ENCODE measurements at places on chromosomes 11 and 22. TPM values are rescaled to one million over a fixed set of nuclear protein-coding genes. Genes with fewer than 3 reads are reported as not detected.
A peak's percentile ranks its signal among the peaks of the same experiment; 100 is the strongest.

POLR2F gene
- 138 TPM for total RNA-seq

PSMC3 gene
- total RNA-seq = 162 TPM

KCNQ1 gene
- 4.3 TPM for total RNA-seq

CCDC157 gene
- total RNA-seq = 3.8 TPM

GRCh38 chr11:118342503-118343161 lies at the start of gene CD3D:
Gene CD3D (minus strand): TSS chr11:118342705. CDS start chr11:118342607, 98 bp downstream.
- peaks cover 31% of the 10 kb centered on the region for H3K27me3 ChIP-seq
- no peaks in the 10 kb centered on the region for H3K36me3 ChIP-seq
- H3K27ac ChIP-seq = no peak within 1 kb of the TSS

GRCh38 chr11:46465683-46466082 lies 74.1 kb upstream of the CHRM4 start:
- DNase-seq = no peak
- no peak overlapping the region for H3K27ac ChIP-seq
- peaks cover 2% of the 10 kb centered on the region for H3K36me3 ChIP-seq
- peaks cover 34% of the 10 kb centered on the region for H3K4me1 ChIP-seq
- H3K27me3 ChIP-seq = no peaks in the 10 kb centered on the region
- no peak overlapping the region for H3K4me3 ChIP-seq

DNA sequence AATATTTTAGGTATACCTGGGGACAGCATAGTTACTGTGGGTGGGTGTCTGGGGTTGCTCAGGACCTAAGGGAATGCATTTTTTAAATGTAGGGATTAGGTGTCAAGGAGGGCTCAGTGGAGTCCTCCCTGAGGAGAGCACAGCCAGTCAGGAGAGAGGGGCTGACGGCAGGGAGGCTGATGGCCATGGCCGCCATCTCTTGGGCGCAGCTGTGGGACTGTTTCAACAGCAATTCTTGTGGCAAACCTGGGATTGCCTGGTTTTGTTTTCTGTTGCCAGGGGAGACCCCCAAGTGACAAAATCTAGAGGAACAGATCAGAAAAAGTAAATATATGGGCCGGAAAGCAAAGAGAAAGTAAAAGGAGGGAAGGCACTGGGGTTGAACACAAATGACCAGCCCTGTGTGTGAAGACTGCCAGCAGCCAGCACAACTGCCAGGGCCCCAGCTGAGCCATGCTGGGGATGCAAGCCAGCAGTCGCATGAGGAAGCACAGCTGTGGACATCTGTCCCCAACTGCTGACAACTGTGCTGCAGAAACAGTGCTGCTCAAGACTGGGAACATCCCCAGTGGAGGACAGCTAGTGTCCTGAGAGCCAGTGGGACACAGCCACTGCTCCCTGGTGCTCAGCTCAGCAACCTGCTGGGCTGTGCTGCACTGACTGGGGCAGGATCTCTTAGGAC lies 10.5 kb downstream of the MIF start:
- DNase-seq = no peak
- H3K4me3 ChIP-seq = no peak overlapping the region
- H3K4me1 ChIP-seq = peaks cover 36% of the 10 kb centered on the region
- H3K27me3 ChIP-seq = peaks cover 63% of the 10 kb centered on the region
- peaks cover 13% of the 10 kb centered on the region for H3K36me3 ChIP-seq

- no peak for DNase-seq
- no peak overlapping the region for H3K27ac ChIP-seq
- H3K36me3 ChIP-seq = peaks cover 9% of the 10 kb centered on the region
- no peak overlapping the region for H3K4me3 ChIP-seq
Measured at GRCh38 chr11:22807391-22807790, 22.2 kb downstream of the SVIP start.

GRCh38 chr11:19080579-19080993 lies 20.1 kb upstream of the MRGPRX2 start:
- H3K27ac ChIP-seq = no peak overlapping the region
- no peaks in the 10 kb centered on the region for H3K36me3 ChIP-seq
- peaks cover 4% of the 10 kb centered on the region for H3K4me1 ChIP-seq
- DNase-seq = no peak

- no peak overlapping the region for H3K4me3 ChIP-seq
- no peaks in the 10 kb centered on the region for H3K36me3 ChIP-seq
- H3K27me3 ChIP-seq = no peaks in the 10 kb centered on the region
- DNase-seq = no peak
- H3K4me1 ChIP-seq = peaks cover 9% of the 10 kb centered on the region
- no peak overlapping the region for H3K27ac ChIP-seq
Measured at GRCh38 chr11:134438542-134439537, 26.8 kb upstream of the B3GAT1 start.

- peak overlapping the region; percentile 79 for H3K4me3 ChIP-seq
- peak; percentile 51 for DNase-seq
- H3K27me3 ChIP-seq = peaks cover 28% of the 10 kb centered on the region
- peaks cover 23% of the 10 kb centered on the region for H3K4me1 ChIP-seq
- H3K27ac ChIP-seq = no peak overlapping the region
Measured at GRCh38 chr11:45847911-45848316, 639 bp downstream of the CRY2 start.

DNA sequence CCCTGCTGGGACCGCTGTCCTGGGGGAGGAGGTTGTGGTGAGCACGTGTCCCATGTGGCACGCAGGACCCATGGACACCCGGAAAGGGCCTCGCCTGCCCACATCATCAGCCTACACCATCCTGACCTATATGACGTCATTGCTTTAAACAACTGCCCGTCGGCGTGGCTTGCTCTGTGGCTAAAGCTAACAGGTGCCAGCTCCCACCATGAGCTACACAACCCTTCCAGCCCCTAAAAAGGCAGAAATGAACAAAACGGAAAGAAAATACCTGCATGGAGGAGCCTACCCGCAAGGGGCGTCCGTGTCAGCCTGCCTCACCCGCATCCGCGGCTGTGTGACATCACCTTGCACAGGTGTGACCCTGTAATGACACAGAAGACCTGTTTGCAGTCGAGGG lies 481.8 kb downstream of the BRD1 start:
- H3K27me3 ChIP-seq = no peaks in the 10 kb centered on the region
- DNase-seq = peak; percentile 1
- H3K36me3 ChIP-seq = no peaks in the 10 kb centered on the region
- peaks cover 8% of the 10 kb centered on the region for H3K4me1 ChIP-seq
- H3K4me3 ChIP-seq = no peak overlapping the region

DNA sequence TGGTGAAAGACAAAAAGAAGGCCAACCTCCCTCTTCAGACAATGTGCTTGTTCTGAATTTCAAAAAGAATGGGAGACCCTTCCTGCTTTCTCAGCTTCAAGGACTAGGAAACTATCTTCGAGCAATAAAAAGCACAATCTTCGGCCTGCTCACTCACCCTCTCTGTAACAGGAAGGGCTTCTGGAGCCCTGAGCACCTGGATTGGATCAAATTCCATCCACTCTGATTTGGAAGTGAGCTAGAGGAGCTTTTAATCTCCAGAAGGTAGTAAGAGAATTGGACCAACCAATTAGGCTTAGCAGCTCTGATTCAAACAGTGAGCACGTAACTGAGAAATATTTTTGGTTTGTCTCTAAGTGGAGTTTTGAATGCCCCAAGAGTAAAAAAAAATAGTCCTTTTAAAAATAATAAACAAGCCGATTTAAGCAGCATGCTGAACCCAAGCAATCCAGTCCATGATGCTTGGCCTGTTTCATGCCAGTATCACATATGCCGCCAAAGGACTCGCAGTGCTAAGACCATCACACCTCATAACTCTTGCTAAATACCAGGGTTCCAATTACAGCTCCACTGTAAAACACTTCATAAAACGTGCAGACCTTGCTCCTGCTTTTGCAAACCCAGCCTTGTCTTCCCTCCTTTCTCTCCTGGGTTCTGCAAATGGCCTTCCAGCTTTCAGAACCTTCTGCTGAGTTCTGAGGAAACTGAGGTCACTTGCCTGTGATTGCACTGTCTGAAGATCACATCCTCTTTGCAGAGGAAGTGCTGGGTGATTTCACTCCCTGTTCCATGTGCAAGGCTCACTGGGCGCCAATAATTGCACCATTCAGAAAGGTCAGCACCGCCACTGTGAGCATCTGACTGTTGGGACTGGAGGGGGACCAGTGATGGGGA lies 74.4 kb downstream of the SLC1A2 start:
- peaks cover 39% of the 10 kb centered on the region for H3K27me3 ChIP-seq
- peaks cover 26% of the 10 kb centered on the region for H3K4me1 ChIP-seq
- DNase-seq = no peak
- H3K36me3 ChIP-seq = no peaks in the 10 kb centered on the region
- 0 out of 2 replicates have a peak overlapping the region, but pooled peaks have one; percentile 43 for H3K27ac ChIP-seq

- H3K4me1 ChIP-seq = peaks cover 71% of the 10 kb centered on the region
- peaks cover 6% of the 10 kb centered on the region for H3K36me3 ChIP-seq
- peak overlapping the region; percentile 22 for H3K27ac ChIP-seq
- peak overlapping the region; percentile 9 for H3K4me3 ChIP-seq
- peaks cover 8% of the 10 kb centered on the region for H3K27me3 ChIP-seq
- no peak for DNase-seq
Measured at GRCh38 chr11:114319716-114320328, 23.6 kb downstream of the NNMT start.

DNA sequence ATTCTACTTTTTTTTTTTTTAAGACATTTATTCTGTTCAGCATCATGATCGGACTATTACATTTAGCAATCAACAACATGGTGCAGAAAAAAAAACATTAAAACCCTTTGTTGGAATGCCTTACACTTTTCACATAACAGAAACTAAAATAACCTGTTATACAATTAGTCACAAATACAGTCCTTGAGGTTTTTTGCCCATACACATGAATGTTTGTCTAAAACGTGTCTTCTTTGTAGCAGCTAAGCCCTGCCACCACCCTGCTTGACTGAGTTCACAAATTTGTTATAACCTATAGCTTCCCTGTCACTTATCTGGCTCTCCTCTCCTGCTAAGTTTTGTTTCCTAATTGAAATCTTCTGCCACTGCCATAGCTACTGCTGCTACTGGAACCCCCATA lies 75.4 kb upstream of the ARHGAP20 start:
- DNase-seq = no peak
- no peaks in the 10 kb centered on the region for H3K4me1 ChIP-seq
- peaks cover 8% of the 10 kb centered on the region for H3K36me3 ChIP-seq
- H3K27me3 ChIP-seq = no peaks in the 10 kb centered on the region
- H3K4me3 ChIP-seq = no peak overlapping the region

- peaks cover 58% of the 10 kb centered on the region for H3K4me1 ChIP-seq
- H3K27ac ChIP-seq = peak overlapping the region; percentile 6
- no peaks in the 10 kb centered on the region for H3K27me3 ChIP-seq
Measured at GRCh38 chr11:85346484-85346883, 280.7 kb downstream of the DLG2 start.

- no peak overlapping the region for H3K27ac ChIP-seq
- H3K4me3 ChIP-seq = no peak overlapping the region
- DNase-seq = peak; percentile 8
- H3K27me3 ChIP-seq = no peaks in the 10 kb centered on the region
- H3K4me1 ChIP-seq = no peaks in the 10 kb centered on the region
- H3K36me3 ChIP-seq = no peaks in the 10 kb centered on the region
Measured at GRCh38 chr22:49614966-49615965, 212.4 kb downstream of the BRD1 start.

DNA sequence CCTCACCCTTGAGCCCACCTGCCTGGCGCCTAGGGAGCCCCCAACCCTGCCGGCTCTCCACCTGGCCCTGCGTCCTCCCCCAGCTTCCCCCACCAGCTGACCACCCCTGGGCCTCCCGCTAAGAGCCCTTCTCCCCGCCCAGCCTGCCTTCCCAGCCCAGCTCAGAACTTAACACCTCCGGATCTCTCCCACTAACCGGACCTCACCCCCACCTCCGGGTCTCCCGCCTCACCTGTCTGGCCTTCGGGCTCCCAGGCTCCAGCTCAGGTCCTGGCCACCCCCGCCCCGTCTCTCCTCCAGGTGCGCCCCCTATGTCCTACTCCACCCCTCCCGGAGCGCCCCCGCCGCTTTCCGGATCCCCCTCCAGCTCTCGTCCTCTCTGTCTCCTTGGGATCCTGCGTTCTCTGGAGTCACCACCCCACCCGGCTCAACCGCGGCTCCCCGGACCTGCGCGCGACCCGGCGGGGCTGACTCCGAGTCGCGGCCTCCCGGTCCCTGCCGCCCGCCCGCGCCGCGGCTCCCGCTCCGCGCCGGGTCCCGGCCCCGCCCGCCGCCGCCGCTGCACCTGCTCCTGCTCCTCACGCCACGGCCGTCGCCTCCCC lies at the start of gene KCNJ11:
TSS of gene KCNJ11 (minus strand) at position 51 of the 602 bp plus-strand sequence. CDS start 568 bp downstream, outside the sequence.
- no peak within 1 kb of the TSS for H3K27ac ChIP-seq
- peaks cover 6% of the 10 kb centered on the region for H3K4me1 ChIP-seq
- H3K4me3 ChIP-seq = peak within 1 kb of the TSS; percentile 67
- peak; percentile 57 for DNase-seq
- H3K27me3 ChIP-seq = peaks cover 20% of the 10 kb centered on the region
- H3K36me3 ChIP-seq = peaks cover 10% of the 10 kb centered on the region

DNA sequence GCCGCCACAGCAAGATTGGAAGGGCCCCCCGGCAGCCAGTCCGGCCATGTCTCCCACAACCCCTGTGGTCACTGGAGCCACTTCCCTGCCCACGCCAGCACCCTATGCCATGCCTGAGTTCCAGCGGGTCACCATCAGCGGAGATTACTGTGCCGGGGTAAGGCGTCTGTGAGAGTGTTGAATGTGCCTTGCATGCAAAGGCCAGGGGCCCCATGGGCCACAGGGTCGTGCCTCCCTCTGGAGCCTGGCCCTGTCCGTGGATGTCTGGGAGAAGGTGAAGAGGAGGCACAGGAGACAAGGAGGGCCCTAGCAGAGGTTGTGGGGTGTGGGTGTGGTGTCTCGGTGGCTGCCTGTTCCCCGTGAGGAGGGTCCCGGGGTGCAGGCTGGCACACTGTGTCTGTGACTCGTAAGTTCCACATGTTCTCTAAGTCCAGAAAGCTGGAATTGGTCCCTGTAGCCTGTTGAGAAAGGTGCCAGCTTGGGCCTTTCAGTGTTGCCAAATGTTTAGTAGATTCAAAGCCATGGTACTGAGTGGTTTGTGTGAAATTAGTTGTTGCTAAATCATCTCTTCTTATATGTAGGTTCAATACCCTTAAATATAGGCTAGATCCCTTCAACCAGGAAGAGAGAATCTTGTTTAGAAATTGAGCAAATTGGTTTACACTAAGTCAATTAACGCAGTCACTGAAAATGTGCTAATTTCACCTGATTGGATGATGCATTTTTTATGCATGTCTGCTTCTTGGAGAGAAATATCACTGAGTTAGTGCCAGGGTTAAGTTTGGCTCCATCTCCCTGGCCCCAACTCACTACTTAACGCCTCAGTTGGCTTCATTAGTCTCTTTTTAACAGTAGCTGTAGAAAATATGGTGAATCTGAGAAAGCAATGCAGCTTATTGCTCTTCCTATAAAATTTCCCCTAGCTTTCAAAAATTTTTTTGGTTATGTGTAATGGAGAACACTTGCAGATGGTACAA lies 23.8 kb downstream of the AMPD3 start:
- H3K36me3 ChIP-seq = no peaks in the 10 kb centered on the region
- no peaks in the 10 kb centered on the region for H3K27me3 ChIP-seq
- H3K27ac ChIP-seq = no peak overlapping the region
- no peak overlapping the region for H3K4me3 ChIP-seq
- no peak for DNase-seq

All from WTC11 (cell line).